ENCODE measurements at places on chromosomes 4 and X.

DNA sequence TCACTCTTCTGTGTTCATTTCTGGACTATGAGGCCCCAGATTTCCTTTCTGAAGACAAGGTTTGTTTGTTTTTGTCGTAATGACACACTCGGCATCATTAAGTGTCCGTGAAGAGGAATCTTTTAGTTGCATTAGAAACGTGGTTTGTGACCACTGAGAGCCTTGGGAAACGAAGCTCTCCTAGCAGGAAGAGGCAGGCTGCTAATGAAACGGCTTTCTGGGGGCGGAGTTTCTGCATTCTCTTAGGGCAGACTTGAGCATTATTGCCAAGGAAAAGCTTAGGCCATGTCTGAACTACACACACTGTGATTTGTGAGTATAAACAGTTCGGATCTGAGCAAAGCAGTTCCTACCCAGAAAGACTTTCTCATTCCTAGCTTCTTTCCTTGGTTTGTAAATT is 64.0 kb downstream of the SOX3 start:
- no peak for DNase-seq

DNA sequence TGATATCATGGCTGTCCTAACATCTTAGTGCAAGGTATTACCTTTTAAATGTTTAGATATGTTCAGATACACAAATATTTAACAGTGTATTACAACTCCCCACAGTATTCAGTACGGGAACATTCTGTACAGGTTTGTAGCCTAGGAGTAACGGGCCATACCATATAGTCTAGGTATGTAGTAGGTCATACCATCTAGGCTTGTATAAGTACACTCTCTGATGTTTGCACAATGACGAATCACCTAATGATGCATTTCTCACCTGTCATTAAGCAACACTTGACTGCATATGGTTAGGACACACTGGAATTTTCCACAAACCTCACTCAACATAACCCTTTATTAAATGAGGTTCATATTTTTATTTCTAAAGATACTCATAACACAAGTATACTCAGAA is 67.7 kb downstream of the THOC2 start:
- DNase-seq, result no peak

DNA sequence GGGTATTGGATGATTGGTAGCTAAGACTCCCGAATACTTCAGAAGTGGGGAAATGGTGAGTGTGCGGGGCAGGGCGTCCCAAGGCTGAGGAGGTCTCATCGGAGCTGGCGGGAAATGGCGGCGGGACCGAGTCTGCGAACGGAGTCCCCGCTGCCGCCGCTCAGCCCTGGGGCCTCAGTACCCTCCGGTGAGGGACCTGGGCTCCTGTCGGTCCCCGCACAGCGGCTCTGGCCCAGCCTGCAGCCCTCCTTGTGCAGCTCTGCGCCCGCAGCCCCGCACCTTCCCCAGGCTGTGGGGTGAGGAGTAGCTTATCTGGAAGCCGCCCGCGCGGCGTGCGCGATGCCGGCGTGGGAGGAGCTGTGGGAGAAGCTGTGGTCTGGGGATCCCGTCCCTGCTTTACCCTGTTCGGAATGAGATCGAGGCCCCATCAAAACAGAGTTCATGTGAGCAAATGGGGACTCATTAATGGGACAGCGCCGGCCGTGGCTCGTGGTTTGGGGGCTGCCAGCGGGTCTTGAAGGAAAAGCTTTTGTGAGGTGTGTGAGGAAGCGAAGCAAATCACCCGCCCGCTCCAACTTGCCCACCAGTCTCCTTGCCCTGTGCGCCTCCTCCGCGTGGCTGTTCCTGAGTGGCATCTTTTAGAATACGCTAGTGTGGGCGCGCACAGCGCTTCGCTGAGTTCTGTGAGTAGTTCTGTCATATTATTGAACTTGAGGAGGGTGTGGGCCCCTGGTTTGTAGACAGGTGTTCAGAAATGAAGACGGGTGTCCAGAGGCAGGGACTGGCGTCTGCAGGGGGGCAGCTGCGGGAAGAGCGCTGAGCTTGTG is 531 bp downstream of the ZNF141 start:
- DNase-seq, result peak; percentile 13

GRCh38 chrX:141632124-141632523 is 42.6 kb downstream of the SPANXA2 start:
- no peak for DNase-seq

DNA sequence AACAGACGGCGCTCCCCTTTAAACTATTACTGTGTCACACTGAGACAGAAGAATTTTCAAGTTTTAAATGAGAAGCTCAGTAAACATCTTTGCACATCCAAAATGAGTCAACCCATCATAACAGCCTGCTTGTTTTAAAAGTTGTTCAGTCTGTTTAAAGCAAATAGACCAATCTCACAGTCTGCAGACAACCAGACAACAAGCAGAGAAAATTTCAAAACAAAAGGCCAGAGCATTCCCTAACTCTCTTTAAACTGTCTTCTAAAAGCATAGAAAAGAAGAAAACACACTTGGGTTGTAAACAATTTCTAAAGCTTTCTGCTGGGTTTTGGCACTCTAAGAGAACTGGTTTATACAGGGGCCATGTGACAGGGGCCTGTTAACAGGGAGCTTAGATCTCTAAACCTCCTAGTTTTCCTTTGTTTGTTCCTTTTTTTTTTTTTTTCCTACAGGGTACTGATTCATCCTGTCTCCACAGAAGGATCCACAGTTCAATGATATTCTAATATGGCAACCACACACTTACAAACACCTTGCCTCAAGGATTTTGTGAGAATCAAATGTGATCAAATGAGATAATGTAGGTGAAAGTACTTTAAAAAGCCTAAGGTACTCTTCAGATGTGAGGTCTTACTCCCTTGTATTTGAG is 100.8 kb upstream of the MAML3 start:
- no peak for DNase-seq

DNA sequence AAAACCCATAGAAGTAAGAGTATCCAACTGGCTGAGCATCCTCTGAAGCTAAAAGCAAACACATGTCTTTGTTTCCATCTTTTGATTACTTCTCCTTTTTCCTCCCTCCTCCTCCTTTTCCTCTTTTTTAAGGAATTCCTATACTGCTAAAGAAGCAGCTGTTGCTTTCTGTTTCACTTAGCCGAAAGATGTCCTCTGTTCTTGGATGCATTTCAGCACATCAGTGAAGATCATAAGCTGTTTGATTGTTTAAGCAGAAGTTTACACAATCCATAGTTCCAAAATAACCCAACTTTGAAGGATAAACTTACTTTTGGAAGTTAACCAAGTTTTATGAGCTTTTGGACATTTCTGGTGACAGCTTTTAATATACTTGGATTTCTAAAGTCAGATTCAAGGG is 55.1 kb upstream of the TNIP3 start:
- no peak for DNase-seq

DNA sequence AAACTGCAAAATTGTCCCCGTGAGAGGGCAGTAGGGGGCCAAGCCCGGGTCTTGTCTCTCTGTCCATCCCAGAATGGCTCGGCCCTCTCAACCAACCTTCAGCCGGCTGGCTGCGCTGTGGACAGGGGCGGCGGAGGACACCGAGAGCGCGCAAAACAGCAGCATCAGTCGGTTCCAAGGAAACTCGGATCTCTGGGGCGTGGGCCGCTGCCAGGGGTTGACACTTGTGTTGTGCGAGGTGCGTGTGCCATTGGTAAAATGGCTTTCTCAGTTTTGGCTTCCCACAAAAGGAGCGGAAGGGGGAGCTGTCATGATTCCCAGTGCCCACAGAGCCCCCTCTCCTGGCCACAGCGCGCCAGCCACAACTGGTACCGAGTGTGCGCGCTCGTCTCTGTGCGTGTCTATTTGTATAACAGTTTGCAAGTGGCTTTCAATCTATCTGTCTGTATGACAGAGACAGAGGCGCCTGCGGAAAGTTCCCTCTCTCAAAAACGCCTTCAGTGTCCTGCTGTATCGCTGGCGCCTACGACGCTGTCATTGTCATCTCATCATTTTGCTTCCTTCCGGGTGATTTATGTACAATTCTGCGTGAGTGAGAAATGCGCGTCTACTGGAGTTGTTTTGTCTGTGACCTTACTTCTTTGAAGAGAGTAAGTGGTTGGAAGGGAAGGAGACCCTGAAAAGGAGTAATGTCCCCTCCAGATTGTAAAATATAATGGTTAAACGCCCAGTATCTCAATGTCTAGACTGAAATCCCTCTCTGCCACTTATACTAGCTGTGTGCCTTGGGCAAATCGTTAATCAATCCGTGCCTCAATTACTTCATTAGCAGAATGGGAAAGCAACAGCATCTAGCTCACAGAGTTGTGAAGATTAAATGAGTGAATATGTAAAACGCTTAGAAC is 1.8 kb downstream of the DKK2 start:
- no peak for DNase-seq

GRCh38 chrX:4572691-4573090 is 859.2 kb upstream of the PRKX start:
- no peak for DNase-seq

GRCh38 chr4:20391198-20391597 is 139.5 kb downstream of the SLIT2 start:
- DNase-seq, result no peak

DNA sequence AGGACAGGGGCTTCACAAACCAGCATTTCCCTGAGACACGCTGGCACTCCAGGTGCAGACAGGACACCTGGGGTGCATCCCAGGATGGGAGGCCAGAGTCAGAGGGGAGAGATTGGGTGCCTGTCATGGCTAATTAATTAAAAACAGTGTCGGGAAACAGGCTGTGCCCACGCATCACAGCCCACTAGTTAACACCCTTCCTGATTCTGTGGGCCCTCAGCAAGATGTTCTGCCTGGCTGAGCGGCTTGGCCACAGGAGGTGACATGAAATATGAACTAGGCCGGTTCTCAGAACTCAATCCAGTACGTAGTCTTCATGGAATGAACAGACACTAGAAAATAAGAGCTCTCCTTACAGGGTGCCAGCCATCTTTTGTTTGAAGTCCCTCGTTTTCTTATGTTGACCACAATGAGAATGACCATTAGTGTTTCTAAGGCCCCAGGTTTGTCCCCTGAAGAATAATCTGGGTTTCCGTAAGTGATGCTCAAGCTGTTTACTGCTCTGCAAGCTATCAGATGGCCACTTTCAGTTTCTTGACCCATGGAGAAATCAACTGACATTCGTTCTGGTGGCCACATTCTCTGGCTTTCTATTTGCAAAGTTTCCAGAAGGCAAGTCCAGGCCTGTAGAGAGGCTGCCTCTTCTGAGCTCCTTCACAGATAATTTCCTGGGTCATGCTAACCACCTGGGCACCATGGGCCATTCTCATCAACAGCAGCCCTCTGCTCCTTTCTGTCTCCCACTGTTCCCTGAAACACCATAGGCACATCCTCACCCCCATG is 72.3 kb downstream of the SLC34A2 start:
- no peak for DNase-seq

DNA sequence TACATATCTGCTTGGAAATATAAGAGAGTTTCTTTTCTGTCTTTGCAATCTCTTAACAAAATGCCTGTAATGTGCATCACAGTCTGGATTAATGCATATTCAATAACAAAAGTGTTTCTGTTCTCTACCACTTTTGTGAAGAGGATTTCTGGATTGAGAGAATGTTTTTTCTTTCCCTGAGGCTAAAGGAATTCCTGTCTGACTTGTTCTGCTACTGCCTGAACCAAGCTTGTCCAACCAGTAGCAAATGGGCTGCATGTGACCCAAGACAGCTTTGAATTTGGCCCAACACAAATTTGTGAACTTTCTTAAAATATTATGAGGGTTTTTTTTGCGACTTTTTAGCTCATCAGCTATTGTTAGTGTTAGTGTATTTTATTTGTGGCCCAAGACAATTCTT is 1133.9 kb downstream of the SH3BGRL start:
- DNase-seq, result no peak

- no peak for DNase-seq
Measured at GRCh38 chrX:97021680-97022079, 138.0 kb downstream of the RPA4 start.

DNA sequence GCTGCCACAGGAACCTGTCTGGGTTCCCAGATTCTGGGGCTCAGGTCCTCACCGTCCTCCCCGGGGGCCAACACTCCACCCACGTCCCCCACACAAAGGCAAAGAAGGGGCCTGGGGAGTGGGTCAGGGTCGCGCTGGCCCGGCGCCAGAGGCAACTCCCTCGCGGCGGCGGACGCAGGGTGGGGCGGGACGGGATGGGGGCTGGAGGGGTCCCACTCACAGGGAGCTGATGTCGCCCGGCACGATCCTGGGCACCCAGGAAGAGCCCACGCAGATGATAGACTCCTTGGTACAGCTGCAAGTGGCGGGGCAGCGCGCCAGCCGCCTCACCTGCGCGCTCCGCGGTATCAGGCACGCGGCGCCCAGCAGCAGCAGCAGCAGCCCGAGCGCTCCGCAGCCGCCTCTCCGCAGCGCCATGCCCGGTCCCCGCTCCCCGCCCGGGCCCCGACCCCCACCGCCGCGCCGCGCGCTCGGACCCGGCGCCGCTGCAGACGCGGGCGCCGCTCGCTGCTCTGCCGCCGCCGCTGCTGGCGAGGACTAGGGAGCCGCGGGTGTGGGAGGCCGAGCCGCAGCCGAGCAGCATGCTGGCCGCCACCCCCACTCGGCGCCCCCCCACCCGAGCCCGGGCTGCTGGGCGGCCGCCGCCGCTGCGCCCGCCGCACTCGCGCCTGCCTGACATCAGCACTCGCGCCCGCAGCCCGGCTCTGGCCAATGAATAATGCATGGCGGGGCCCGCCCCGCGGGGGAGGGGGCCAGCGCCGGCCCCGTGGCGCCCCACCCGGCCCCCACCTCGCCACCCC is at the start of gene LGI2:
LGI2 (minus strand) TSS at position 670 of the 800 bp plus-strand sequence; CDS start at position 417, 253 bp downstream.
- DNase-seq, result peak; percentile 45

DNA sequence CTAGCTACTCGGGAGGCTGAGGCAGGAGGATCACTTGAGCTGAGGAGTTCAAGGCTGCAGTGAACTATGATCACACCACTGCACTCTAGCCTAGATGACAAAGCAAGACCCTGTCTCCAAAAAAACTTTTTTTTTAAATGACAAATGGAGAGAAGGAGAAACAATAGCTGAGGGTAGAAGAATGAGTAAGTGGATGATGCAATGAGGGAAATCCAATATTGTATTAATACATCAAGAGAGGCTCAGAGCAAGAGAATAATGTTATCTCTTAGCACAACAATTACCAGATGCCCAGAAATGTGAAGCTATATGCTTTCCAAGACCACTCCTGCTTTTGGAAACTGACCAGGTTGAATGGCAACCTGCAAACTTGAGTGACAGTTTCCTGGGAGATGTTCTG is 19.9 kb upstream of the GPR173 start:
- no peak for DNase-seq

DNA sequence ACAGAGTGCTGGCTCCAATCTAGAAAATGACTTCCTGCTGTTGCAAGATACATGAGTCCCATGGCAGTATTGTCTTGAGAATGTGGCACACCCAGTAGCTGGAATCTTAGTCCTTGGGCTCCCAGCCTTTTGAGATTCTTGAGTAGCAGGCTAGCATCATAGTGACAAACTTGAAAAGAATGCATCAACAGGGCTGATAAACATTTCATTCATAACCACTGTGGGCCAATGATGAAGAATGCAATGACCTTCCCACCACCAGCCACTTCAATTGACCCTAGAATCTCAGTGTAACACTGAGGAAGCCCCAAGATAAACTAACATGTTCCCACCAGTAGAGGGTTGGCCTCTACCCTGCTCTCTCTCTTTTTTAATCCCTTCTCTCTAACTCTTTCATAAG is 329.3 kb downstream of the GBA3 start:
- DNase-seq, result peak; percentile 80

Data from HTR-8/SVneo (cell line).